ENCODE measurements at places on chromosomes 7 and 10. TPM values are rescaled to one million over a fixed set of nuclear protein-coding genes. Genes with fewer than 3 reads are reported as not detected.

GRCh38 chr10:30011396-30011795, 48.0 kb downstream of the JCAD start:
- DNase-seq: no peak
- H3K36me3 ChIP-seq: no peaks in the 10 kb centered on the region
- no peak overlapping the region for H3K4me3 ChIP-seq
- H3K4me1 ChIP-seq: no peaks in the 10 kb centered on the region

DNA sequence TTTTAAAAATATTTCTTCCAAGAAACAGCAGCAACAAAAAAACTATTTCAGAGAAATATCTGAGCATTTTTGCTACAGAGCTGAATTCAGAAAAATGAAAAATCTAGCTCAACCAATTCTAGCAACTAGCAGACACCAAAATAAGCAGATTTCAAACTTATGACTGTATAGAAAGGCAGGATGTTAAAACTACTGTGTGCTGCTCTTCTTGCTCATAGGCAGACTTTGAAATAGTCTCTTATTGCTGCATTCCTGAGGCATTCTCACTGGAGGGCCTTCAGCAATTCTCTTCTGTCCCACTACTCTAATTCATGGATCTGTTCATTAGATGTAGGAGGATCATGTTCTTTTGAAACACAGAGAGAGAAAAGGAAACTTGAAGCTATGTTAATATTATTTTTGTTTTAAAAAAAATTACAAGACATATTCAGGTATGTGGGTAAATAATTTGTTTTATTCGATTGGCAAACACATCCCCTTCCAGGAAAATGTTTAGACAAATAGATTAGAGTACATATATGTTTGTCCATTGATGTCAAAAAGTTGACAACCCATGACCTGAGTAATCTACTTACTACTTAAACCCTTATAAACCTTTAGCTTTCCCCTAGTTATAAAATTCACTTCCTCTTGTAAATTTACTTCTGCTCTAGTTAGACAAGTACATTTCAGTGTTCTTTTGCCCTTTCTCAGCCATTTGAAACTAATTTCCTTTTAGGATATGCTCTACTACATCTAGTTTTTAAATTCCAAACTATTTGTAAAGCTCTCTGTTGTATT, 428.2 kb upstream of the POT1 start:
- no peaks in the 10 kb centered on the region for H3K27me3 ChIP-seq
- no peak overlapping the region for H3K4me3 ChIP-seq
- no peak overlapping the region for H3K27ac ChIP-seq
- H3K36me3 ChIP-seq: no peaks in the 10 kb centered on the region
- no peak for DNase-seq

Gene MXI1
- 11.4 TPM for polyA plus RNA-seq

Gene MBL2
- polyA plus RNA-seq: not detected

All from immature natural killer cell (primary cell).